ENCODE measurements at places on chromosomes 2 and 18. TPM values are rescaled to one million over a fixed set of nuclear protein-coding genes. Genes with fewer than 3 reads are reported as not detected.

The MAP2 gene
- polyA plus RNA-seq: 2.7 TPM

DNA sequence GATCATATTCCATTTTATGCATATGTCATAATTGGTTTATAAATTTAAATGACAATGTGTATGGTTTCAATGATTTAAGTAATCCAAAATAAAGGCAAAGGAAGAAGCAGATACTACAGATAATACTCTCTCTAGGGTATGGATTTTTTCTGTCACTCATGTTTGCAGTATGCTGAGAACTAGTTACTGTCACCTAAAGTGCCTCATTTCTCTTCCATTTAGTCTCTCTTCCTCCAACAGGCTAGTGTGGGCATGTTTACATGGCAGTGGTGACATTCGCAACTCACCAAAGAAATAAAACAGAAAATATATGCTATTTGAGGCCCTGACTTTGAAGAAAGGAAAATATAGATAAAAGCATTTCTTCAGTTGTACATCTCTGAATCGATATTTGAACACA lies 1460.4 kb upstream of the ZEB2 start:
- DNase-seq: no peak

DNA sequence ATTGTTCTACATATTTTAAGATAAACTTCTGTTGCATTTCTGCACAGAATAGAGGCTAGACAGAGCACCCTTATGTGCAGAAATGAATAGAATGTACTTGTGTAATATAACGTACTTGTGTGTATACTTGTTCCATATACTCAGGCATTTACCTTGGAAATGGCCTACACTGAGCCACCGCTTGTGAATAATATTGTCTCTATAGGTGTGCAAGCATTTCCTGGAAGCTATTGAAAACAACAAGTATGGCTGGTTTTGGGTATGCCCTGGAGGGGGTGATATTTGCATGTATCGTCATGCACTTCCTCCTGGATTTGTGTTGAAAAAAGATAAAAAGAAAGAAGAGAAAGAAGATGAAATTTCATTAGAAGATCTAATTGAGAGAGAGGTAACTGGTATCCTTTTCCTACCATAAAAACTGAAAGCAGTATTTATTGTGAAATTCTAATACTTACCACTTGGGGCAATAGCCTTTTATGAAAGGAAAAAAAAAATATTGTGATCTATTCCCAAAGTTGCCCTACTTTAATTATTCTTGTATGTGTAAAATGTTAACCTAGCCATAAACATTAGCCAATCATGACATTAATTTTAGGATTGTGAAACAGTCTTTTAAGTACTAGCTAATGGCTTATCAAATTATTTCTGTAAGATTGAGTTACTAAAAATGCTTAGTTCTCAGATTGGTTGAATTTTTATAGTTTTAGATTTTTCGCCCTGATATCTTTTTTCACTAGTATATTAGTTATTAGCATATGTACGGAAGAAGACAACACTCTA lies 18.0 kb downstream of the ZC3H15 start:
- no peak for DNase-seq

DNA sequence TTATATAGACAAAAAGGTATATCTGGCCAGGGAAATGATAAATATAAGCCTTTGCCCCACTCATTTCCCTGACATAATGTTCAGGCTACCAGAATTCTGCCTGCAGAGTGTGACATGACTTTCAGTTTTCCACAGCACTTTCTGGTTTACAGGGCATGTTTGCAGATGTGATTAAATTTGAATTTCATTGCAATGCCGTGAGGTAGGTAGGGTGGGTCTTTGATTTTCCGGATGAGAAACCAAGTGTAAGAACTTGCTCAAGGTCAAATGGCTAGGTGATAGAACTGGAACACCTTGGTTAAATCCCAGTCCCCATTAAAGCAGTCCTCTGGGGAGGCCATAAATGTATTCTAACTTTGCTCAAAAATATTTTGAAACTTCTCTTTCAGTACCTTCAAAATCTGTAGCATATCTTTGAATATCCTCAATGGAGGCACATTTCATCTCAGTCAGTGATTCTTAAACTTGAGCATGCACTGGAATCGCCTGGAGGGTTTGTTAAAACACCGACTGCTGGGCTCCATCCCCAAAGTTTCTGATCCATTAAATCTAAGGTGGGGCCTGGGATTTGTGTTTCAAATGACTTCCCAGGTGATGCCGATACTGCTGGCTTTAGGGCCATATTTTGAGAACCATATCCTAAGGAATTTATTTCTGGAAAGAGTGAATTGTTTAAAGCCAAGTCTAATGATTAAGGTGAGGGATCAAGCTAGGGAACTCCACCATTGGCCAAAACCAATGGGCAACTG lies 35.0 kb downstream of the MRPL33 start:
- DNase-seq: no peak

DNA sequence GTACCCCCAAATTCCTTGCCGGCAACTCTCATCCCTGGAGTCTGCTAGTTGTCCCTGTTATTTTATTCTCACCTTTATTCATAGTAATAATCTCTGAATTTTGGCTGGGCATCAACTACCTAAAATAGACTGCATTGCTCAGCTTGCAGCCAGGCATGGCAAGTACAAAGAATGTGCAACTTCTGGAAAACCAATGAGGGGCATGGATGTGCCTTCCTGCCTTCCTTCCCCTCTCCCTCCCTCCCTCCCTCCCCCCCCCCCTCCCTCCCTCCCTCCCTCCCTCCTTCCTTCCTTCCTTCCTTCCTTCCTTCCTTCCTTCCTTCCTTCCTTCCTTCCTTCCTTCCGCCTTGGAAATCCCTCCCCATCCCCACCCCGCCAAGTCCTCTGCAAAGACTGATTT lies 162.8 kb downstream of the CCDC148 start:
- no peak for DNase-seq

- no peak for DNase-seq
Observed at GRCh38 chr2:111048856-111049768, 71.6 kb upstream of the BCL2L11 start.

DNA sequence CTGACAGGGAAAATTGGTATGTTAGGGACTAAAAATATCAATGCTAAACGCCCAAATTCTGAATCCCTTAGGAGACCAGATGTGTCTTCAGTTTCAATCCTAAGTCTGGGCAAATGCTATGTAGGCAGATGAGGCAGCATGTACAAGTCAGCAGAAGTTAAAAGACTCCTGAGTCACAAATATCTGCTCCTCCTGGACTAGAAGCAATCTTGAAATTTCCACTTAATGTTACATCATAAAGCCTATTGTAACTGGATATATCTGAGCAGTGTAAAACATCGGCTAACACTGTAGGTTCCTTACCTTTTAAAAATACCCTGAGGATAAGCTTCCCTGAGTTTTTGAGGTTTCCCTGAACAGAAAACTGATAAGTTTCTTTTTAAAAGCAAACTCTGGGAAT lies 1087.6 kb upstream of the PIK3C3 start:
- no peak for DNase-seq

The LINC00305 gene
- polyA plus RNA-seq: not detected

DNA sequence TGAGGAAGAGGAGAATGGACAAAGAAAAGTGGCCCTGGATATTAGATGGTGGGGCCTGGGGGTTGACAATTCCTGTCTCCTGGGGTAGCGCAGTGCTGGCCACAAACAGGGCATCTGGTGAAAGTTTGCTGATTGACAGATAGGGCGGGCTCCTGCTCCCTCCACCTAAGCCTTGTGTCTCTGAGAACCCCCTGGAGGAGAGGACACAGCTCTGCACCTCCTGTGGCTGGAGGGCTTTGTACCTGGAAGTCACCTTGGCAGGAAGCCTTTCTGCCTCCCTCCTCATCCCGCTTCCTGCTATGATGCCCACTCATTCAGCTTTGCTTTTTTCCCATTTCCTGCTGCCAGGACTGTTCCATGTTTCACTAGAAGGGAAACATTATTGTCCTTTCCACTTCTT lies 72.4 kb downstream of the RHOB start:
- no peak for DNase-seq

DNA sequence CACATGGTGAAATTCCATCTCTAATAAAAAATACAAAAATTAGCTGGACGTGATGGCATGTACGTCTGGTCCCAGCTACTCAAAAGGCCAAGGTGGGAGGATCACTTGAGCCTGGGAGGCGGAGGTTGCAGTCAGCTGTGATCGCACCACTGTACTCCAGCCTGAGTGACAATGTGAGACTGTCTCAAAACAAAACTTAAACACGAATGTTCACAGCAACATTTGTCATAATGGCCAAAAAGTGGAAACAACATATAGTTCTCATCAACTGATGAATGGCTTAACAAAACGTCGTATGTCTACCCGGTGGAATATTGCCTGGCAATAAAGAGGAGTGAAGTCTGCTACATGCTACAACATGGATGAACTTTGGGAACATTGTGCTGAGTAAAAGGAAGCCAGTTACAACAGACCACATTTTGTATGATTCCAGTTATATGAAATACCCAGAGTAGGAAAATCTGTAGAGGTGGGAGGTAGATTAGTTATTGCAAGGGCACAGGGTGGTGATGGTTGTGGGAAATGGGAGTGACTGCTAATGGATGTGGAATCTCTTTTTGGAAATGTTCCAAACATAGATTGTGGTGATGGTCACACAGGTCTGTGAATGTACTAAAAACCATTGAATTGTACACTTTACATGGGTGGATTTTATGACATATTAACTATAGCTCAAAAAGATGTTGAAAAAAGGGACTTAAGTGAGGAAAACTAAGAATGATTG lies 478.2 kb downstream of the PTPRM start:
- no peak for DNase-seq

All from urinary bladder (tissue), 4 donors.